A549 treated with CpdA at 1 μM for 4 hours (cell line): ENCODE measurements at places on chromosomes 1 and 21. TPM values are rescaled to one million over a fixed set of nuclear protein-coding genes. Genes with fewer than 3 reads are reported as not detected.

The FCN3 gene
- not detected in 5 replicates for total RNA-seq

The FNDC5 gene
- total RNA-seq: 0.47 to 0.71 TPM (median 0.54 TPM) in 5 replicates

The ADAMTSL4 gene
- 2.2 to 3.3 TPM (median 3.0 TPM) in 5 replicates for total RNA-seq

The OR2T11 gene
- not detected in 5 replicates for total RNA-seq

The WNT2B gene
- total RNA-seq: 0.24 to 0.44 TPM (median 0.27 TPM) in 5 replicates

The TSACC gene
- total RNA-seq: 1.4 to 2.5 TPM (median 2.3 TPM) in 5 replicates

The IGSF3 gene
- total RNA-seq: 17.9 to 23.4 TPM (median 21.2 TPM) in 5 replicates

The TRIM67 gene
- 0.16 to 0.28 TPM (median 0.21 TPM) in 5 replicates for total RNA-seq

The TRABD2B gene
- 0.20 to 0.34 TPM (median 0.27 TPM) in 5 replicates for total RNA-seq

The NUP210L gene
- total RNA-seq: not detected in 5 replicates

The RGS8 gene
- total RNA-seq: not detected in 5 replicates

The KIF14 gene
- total RNA-seq: 7.9 to 13.1 TPM (median 11.6 TPM) in 5 replicates

The FLG2 gene
- not detected in 5 replicates for total RNA-seq

The PGBD5 gene
- 0.15 to 0.83 TPM (median 0.76 TPM) in 5 replicates for total RNA-seq

The DMBX1 gene
- total RNA-seq: 0.61 to 1.5 TPM (median 0.82 TPM) in 5 replicates

The CD34 gene
- total RNA-seq: 0.01 TPM in 1 of 5 replicates, not detected in the others

The TFF2 gene
- total RNA-seq: 0.10 TPM in 1 of 5 replicates, not detected in the others

The HRNR gene
- total RNA-seq: 0.01 TPM in 1 of 5 replicates, not detected in the others

The PRAMEF20 gene
- total RNA-seq: not detected in 5 replicates

The TCEA3 gene
- total RNA-seq: 0.17 to 0.42 TPM (median 0.29 TPM) in 5 replicates

The GPR52 gene
- 0.17 TPM in 1 of 5 replicates, not detected in the others for total RNA-seq

The MTMR11 gene
- total RNA-seq: 7.2 to 11.6 TPM (median 9.5 TPM) in 5 replicates

The RBM11 gene
- not detected in 5 replicates for total RNA-seq

The LCE2B gene
- total RNA-seq: not detected in 5 replicates

The WDR4 gene
- 22.9 to 32.5 TPM (median 31.3 TPM) in 5 replicates for total RNA-seq

The BCL2L15 gene
- total RNA-seq: 0.48 to 1.7 TPM (median 0.85 TPM) in 4 of 5 replicates, not detected in the other

The PARP1 gene
- 92.8 to 131 TPM (median 115 TPM) in 5 replicates for total RNA-seq

The OPRD1 gene
- total RNA-seq: 0.02 to 0.06 TPM (median 0.04 TPM) in 4 of 5 replicates, not detected in the other

The ESRRG gene
- total RNA-seq: not detected in 5 replicates

The ADAMTS1 gene
- total RNA-seq: 0.06 to 0.16 TPM (median 0.15 TPM) in 5 replicates

The CPT2 gene
- 7.6 to 10.0 TPM (median 8.9 TPM) in 5 replicates for total RNA-seq

The BNIPL gene
- 0.09 to 0.12 TPM (median 0.11 TPM) in 4 of 5 replicates, not detected in the other for total RNA-seq

The KIF26B gene
- 0.01 to 0.10 TPM (median 0.05 TPM) in 5 replicates for total RNA-seq

The RRAGC gene
- 23.0 to 31.7 TPM (median 27.5 TPM) in 5 replicates for total RNA-seq

The TACSTD2 gene
- not detected in 5 replicates for total RNA-seq

The CFHR2 gene
- not detected in 5 replicates for total RNA-seq

The LHX8 gene
- total RNA-seq: 1.2 to 1.7 TPM (median 1.5 TPM) in 5 replicates
